ENCODE measurements at places on chromosomes 6 and 20.

DNA sequence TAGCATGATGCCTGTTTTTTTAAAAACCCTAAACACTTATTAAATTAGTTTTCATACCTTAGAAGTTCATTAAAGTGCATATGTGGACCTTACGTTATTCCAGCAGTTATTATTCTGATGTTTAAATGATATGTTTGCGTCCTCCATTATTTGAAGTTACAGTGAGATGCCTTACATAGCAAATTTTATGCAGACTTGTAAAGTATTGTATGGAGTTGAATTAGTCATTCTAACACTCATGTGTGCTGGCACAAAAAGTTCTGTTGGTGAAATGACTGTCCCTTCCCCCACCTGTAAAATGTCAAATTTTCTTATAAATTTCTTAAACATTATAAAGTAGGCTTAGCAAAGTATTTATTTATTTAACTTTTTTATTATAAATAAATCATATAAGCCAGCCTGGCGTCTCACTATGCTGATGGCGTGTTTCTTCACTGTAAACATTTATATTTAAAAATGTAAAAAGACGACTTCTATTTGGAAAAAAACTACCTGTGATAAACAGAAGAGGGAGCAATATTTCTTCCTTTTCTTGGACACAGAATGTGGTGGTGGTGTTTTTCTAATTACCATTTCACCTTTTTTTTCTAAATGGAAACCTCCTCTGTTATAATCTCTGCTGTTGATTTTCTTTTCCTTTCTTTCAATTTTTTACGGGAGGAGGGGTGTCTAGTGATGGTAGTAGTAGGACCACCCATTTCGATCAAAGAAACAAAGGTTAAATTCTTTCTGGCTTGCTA, 155.4 kb downstream of the RFPL4B start:
- DNase-seq = no peak

DNA sequence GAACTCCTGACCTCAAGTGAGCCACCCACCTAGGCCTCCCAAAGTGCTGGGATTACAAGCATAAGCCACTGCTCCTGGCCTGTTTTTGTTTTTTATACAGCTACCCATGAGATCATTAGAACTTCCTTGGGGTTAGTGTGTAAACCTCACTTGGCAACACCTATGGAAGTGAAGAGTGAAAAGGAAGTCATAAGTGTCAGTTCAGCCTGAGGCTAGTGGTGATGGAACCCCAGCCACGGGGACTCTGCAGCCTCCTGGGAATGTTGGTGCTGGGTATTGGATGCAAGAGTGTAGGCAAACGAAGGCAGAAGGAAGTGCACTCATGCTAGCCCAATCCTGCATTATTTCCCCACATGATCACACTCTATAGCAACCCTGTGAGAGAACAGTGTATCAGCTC, 33.6 kb upstream of the FUCA2 start:
- no peak for DNase-seq

DNA sequence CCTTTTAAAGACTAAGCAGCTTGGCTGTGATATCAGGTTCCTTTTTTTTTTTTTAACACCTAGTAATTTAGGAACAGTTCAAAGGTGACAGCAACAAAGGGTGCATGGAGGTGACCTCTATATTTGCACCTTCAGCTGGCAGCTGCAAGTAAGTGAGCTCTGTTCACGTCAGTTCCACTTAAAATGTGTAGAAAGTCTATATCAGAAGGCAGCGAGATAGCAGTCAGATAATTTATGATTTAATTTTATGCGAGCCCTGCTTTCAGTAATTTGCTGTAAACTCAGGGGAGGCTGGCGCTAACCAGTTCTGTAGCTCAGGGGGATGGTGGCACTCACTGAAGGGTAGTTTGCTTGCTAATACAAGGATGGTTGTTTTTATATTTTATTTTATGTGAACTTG, 602.8 kb upstream of the MMS22L start:
- DNase-seq = no peak

- DNase-seq = no peak
Observed at GRCh38 chr6:116003668-116004067, 57.0 kb downstream of the FRK start.

GRCh38 chr6:166179704-166180103, 12.1 kb upstream of the TBXT start:
- DNase-seq = no peak

DNA sequence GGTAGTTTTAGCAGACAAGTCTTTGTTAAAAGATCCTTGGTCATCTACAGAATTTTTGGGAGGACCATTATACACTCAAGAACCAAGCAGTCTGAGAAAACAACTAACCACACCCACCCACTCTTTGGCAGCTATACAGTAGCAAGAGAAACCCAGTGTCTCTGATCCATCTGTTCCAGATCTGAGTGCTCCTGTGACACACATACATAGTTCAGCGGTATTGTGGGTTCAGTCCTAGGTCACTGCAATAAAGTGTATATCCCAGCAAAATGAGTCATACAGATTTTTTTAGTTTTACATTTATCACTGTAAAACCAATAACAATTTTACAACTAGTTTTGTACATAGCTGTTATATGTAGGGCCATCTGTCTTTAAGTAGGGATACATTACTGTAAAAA, 47.4 kb upstream of the PAK5 start:
- DNase-seq = no peak

DNA sequence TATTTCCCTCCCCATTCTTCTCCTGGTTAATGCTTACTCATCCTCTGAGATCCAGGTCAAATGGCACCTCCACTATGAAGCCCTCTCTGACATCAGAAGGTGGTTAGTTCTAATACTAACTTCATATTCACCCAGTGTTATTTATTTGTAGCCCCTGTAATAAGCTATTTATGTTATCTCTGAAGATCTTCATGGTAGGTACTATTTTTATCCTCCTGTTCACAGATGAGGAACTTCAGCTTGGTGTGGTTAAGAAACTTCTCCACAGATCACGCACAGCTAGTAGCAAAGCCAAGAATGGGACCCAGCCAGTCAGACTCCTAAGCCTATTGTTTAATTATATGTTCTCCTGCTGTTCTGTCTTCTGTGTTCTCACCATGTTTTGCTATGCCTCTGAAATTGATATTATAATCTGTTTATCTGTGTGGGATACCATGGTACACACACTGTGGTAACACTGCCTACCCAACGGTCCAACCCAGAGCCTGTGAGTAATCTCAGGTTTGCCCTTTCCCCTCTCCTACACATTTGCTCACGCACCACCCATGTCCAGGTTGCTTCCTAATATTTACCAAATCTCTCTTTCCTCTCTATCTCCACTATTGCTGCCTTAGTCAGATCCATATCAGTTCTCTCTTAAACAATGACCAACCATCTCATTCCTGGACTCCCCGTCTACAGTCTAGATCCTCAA, 98.4 kb downstream of the IPCEF1 start:
- no peak for DNase-seq

GRCh38 chr20:50325651-50326050, 135.0 kb downstream of the CEBPB start:
- DNase-seq = no peak

DNA sequence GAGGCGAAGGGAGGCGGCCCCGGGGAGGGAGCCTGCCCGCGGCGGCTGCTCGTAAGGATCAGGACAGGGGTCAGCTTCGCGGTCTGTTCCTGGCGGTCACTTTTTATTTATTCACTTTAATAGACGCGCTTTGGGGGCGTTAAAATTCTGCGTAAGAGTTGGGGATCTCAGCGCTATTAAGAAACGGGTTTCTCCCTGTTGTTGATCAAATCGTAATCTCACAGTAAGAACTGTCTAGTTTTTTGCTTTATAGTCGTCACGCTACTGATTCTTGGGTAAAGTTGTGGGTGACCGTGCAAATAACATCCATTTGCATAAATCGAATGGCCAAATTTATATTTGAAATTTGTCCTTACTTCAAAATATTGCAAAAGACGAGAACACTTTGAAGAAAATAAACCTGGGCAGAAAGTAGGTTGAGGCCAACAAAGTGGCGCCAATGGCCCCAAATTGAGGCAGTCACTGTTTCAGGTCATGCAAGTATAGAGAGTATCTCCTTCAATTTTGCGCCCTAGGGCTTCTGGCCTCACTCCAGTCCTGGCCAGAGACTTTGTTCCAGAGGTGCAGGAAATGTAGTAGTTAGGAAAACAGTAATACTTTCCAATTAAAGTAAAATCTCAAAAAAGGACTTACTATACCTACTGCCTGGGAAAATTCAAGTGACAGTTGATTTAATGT, 963 bp upstream of the RMND1 start:
- no peak for DNase-seq

GRCh38 chr20:63178889-63179686, 36.8 kb downstream of the YTHDF1 start:
- peak; percentile 62 for DNase-seq

GRCh38 chr20:44747166-44748004, 1.7 kb downstream of the KCNK15 start:
- DNase-seq = peak; percentile 25

GRCh38 chr6:29892696-29893095, 49.6 kb upstream of the HLA-A start:
- DNase-seq = no peak

DNA sequence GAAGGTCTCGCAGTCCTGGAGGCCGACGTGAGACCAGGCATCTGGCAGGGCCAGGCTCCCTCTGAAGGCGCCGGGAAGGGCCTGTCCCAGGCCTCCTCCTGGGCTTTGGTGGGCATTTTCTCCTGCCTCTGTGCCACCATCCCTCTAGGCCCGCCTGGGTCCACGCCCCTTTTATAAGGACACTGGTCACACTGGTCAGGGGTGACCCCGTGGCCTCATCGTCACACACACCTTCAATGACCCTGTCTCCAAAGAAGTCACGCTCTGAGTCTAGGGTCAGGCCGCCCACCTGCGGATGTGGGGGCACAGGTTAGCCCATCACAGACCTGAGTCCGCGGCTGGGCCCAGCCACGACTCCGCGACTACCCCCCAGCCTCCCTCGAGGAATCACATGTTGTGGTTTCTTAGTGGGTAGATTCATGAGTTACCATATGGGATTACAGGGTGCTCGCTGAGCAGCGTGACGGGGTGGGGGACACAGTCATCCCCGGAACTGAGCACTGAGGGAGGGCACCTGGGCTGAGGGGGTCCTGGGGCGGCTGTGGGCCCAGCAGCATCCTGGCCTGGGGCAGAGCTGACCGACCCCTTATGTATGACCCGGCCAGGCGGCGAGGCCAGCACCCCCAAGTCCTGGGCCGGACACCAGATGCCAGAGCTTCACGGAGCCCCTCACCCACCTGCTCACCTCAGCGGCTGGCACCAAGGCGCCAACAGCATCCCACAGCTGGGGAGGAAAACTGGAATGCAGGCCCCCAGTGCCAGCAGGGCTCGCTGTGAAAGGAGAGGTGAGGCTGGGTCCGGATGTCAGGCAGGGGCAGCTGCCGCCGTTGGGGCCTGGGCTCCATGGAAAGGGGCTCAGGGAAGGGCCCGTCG, 115.9 kb downstream of the DLL1 start:
- DNase-seq = no peak

DNA sequence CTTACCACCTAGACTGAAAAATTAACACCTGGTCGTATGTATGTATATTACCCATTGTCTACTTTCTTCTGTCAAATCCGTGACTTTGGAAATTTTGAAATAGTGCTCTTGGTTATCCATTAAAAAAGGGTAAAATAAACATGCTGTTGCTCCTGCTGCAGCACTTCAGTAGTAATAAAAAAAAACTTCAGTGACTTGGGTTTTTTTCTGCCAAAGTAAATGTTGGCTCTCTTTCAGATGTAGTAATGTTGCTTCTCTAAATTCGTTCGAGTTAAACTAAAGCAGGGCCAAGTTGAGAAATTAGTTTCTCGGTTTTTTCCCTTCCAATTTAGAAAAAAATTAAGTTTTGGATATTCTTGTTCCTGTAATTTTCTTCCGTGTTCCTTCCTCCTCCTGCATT, 34.2 kb downstream of the JARID2 start:
- no peak for DNase-seq

GRCh38 chr20:61963149-61963548, 102.5 kb downstream of the TAF4 start:
- no peak for DNase-seq

DNA sequence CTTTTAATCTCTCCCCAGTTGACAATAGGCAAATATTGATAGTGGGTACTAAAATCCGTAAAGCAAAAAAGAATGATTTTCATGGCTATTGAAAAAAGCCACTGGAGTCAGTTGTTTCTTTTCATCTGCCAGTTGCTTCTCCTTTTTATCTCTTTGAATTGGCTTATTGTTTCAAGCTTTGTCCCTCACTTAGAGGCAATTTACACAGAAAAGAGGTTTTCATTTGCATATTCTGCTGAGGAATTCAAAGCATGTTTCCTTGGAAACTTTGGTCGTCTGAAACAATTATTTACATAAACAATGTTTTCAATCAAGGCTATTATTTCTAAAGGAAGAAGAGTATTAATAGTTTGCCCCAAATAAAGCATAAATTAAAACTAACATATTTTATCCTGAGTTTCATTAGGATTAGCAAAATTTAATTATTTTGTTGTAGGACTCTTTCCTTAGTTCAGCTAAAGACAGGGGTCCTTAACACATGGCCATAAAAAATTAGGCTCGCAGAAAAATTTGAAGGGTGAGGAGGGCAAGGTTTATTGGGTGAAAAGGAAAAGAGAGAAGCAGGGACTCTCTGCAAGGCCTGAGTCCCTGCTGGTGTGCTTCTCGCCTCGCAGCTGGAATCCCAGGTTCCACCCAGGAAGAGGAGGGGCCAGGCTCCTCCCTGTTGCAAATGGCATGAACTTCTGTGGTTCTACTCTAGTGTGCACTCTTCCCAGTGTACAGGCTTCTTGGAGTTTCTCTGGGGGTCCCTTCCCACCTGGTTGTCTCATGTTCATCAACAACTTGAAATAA, 138.8 kb upstream of the LAMA2 start:
- no peak for DNase-seq

DNA sequence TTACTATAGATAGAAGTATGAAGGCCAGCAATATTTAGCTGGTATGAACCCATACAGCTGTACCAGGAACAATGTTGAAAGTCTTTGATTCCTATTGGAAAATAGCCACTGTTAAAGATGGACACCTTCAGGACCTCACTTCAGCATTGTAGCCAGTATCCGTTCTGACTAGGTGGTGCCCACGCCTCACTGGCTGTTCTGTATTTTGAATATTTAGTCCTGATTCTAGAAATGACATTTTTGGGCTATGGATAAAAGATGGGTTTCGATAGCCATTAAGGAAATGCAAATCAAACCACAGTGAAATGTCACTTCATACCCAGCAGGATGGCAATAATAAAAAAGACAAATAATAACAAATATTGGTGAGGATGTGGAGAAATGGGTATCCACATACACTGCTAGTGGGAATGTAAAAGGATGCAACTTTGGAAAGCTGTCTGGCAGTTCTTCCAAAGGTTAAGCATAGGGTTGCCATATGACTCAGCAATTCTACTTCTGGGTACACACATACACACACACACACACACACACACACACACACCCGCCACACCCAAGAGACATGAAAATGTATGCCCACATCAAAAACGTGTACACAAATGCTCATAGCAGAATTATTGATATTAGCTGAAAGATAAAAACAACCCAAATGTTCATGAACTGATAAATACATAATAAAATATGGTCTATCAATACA, 56.8 kb downstream of the UTRN start:
- DNase-seq = no peak

GRCh38 chr20:40771308-40771610, 82.2 kb upstream of the MAFB start:
- no peak for DNase-seq

- DNase-seq = no peak
Observed at GRCh38 chr6:127606131-127606562, 29.2 kb downstream of the C6orf58 start.
